ENCODE measurements at places on chromosomes 5 and 9. TPM values are rescaled to one million over a fixed set of nuclear protein-coding genes. Genes with fewer than 3 reads are reported as not detected.

GRCh38 chr5:155008669-155009068 is 4.9 kb upstream of the KIF4B start:
- DNase-seq = no peak

- no peak for DNase-seq
Observed at GRCh38 chr5:40676613-40677343, 2.9 kb upstream of the PTGER4 start.

Gene ZFP37
- polyA plus RNA-seq = 11.1 TPM

DNA sequence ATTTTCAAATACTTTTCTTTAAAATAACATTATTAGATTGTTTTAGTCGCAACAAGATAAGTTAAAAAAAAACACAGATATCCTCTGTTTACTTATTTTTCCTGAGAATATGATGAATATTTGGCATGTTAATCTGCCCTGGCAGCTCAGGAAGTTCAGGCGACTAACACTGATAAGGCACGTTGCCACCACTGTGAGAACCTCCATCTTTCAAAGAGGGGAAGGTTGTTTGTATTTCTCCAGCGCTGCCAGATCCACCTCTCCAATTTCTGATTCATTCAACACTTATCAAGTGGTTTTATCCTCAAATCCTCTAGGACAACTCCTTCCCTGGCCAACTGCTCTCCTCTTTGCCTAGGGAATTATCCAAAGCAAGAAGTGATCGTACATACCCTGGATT is 21.8 kb downstream of the CTNNAL1 start:
- DNase-seq = no peak

Gene CMBL
- 41.6 TPM for polyA plus RNA-seq
